CD8-positive, alpha-beta T cell (primary cell): ENCODE measurements at places on chromosomes 11 and 22.

DNA sequence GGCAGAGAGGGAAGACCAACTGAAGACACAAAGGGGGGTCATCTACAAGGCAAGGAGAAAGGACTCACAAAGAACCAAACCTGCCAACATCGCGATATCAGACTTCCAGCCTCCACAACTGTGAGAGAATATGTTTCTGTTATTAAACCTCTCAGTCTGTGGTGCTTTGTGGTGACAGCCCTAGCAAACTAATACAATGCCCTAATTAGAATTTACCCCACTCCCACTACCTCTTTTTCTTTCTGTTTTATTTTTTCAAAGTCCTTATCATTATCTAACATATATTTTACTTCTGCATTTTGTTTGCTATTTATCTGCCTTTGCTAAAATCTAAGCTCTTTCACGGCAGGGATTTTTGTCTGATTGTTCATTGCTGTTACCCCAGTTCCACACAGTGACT is 2.5 kb upstream of the OR52D1 start:
- no peak for DNase-seq

DNA sequence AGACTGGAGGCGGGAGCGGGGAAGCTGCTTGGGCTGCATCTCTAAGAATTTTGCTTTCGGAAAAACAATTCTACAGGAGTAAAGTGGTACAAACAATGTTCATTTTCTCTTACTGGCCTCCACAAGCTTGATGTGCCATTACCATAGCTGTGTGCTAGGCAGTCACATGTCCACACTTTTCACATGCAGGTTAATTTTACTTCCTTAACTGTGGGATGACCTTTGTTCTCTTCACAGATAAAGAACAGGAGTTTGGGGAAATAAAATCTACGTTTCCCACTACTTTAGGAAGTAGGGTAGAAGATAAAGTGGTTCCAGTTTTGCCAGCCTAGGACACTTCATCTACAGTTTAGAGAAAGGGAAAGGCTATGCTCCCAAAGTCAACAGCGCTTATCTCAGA is 327.2 kb upstream of the NARS2 start:
- no peak for DNase-seq

DNA sequence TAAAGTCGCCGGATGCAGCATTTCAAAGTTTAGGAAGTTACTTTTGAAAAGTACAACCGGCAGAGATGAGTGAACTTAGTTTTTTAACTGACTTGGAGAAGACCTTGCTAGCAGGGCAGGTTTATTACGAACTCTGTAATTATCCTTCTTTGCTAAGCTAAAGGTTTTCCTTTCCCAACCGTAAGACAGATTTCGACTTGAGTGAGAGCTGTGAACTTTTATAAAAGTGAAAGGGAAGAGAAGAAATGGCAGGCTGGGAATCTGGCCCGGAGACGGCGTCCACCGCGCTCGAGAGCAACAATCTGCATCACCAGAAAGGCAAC is 659 bp upstream of the TEAD1 start:
- DNase-seq: no peak

DNA sequence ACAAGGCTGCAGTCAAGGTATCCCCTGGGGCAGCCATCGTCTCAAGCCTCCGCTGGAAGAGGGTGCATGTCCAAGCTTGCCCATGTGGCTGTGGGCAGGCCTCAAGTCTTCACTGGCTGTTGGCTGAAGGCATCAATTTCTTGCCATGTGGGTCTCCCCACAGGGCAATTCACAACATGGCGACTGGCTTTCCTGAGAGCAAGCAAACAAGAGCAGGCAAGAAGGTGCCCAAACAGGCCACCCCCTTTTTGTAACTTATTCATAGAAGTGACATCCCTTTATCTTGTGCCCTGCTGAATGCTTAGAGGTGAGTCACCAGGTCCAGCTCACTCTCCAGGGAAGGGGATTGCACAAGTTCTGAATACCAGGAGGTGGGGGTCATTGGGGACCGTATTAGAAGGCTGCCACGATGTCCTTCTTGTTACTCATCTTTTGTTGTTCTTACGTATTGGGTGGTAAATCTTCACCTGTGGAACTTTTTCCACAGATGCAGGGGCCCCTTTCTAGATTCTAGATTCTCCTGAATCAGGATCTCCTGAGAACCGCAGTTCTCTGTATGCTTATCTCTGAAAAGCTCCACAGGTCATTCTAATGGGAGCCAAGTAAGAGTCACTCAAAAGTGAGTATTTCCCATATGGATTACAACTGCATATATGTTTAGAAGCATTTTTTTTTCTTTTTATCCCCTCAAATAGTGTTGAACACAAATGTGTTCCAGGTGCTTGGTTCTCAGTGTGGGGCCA is 44.2 kb upstream of the MICAL2 start:
- no peak for DNase-seq

GRCh38 chr11:114171257-114172054 is 111.9 kb downstream of the ZBTB16 start:
- no peak for DNase-seq

DNA sequence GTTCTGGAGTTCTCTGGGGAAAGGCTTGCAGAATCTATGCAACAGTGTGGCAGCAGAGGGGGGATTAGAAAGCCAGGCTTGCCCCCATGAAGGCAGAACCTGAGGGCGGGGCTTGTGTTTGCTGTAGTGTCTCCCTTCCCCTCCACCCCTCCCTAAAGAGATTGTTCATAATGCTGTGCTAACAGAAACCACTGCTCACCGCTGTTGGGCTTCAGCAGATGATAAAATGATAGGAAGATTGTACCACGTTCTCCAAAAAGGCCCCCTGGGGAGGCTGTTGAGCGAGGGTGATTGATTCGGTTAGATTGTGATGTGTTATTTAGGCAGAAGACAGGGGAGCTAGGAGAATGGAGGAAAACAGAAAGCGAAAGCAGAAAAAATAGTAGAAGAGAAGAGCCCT is 215.2 kb upstream of the NCAM1 start:
- no peak for DNase-seq

DNA sequence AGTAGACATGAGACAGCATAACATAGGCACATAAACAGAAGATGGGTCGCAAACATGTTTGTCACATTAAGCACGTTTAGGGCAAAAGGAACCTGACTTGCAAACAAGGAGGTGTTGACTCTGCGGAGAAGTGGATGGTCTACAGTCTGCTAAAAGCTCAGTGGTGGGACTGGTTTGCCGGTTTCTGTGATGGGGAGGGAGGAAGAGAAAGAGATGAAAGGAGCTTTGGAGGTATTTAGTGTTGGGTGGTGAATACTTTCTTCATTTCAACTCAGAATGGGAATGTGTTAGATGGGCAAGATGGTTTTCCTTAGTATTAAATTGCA is 191.4 kb upstream of the SORL1-AS1 start:
- DNase-seq: no peak

- no peak for DNase-seq
Observed at GRCh38 chr11:101442171-101442570, 141.6 kb downstream of the TRPC6 start.

- no peak for DNase-seq
Observed at GRCh38 chr11:29093416-29094120, 923.3 kb downstream of the KCNA4 start.

DNA sequence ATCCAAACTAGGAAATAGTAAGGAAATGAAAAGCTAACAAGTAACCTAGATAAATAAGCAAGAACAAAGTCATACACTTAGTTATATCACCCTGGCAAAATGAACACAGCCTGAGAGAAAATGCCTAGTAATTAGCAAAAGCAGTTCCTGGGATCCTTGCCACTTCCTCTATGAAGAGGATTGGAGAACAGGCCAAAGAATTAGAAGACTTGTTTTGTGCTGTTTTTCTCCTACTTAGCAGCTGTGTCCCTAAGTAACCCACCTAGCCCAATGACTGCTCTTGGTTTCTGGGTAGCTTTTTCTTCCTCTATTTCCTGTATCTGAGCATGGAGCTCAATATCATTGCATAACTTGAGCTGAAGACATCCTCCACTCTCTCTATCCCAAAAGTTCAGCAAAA is 713.9 kb downstream of the ETS1 start:
- DNase-seq: no peak
